ENCODE measurements at places on chromosomes 6 and 20.
A peak's percentile ranks its signal among the peaks of the same experiment; 100 is the strongest.

DNA sequence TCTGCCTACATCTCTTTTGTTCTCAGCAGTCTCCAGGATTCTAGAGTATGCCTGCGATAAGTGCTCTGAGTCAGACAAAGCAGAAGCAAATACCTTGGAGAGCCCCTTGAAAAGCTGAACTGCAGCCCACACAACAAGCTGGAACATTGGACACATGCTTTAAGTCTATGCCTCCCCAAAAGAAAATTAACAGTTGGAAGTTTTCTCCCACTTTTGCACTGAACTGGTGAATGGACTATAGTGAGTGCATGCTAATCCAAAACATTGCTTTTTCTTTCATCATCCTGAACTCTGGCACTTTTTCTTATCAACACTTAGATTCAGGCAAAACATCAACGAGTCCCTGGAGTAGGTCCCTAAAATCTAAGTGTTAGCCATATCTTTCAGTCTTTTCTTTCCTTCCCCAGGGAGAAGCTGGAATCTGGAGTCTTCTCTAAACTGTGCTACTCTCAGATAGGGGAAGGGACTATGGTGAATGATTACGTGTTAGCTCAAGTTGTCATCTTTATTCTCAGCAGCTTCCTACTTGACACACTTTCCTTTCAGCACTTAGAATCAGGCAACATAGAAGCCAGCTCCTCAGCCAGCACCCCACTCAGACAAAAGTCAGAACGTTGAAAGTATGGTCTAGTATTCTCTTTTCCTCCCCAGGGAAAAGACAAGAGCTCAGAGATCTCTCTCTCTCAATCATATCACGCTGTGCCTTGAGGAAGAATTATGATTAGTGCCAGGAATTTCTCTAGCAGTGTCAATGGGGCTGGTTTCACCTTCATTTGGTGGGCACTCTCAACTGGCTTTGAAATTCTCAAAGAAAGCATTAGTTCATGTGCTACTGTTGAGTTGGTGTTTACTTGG, 811.0 kb upstream of the GJE1 start:
- DNase-seq: peak; percentile 29

GRCh38 chr6:166532302-166532701, 54.2 kb downstream of the RAMACL start:
- DNase-seq: no peak

DNA sequence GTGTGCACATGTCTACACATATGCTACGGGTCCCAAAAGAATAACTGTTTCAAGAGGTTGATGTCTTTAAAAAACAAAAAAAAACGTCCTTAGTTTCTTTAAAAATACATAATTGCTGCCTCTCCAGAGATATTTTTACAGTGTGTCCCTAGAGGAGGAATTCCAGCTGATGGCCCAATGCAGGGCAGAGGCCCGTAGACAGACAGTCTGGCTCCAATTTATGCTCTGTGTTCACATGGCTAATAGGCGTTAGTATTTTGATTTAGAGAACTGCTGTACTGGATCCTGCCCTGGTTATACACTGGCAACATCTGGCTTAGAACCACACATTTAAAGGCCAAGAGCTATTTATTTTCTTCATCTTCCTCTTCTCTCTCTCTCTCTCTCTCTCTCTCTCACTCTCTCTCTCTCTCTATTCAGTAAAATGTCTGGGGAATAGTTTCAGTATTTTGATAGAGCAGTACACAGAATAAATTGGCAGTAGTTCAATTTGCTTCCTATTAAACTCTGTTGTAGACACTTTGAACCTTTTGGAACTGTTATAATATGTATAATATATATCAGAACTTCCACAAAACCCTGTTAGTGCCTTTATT, 260.6 kb downstream of the EYA4 start:
- no peak for DNase-seq

DNA sequence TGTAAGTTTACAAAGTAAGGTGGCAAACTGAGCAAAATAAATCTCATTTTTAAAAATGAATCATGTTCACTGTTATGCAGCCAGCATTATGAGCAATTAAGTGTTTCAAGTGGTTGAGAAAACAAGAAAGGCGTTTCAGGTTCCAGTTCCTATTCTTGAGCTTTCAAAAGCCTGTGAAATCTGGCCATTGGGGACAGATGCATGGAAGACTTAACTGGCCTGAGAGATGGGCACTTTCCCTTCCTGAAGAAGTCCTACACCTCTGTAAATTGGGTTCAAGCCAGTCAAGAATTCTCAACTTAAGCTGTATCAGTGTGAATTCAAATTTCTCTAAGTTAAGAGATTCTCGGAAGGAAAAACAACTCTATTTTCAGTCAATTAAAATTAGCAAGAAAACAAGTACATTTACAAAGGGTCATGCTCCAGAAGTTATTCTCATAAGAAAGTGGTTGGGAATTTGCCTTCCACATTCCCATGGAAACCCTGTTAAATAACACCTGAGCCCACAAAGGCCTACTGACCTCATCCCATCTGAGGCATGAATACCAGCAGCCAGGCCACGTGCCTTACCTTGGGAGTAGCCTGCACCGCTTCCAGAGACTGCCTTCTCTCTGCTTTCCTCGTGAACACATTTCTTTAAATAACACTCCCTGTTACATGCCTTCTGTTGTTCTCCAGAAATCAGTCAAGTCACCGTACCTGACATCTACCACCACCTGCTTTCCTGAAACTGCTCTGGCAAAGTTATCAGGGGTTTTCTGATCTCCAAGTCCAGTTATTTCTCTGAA, 19.4 kb downstream of the MAP3K5 start:
- DNase-seq: peak; percentile 48

DNA sequence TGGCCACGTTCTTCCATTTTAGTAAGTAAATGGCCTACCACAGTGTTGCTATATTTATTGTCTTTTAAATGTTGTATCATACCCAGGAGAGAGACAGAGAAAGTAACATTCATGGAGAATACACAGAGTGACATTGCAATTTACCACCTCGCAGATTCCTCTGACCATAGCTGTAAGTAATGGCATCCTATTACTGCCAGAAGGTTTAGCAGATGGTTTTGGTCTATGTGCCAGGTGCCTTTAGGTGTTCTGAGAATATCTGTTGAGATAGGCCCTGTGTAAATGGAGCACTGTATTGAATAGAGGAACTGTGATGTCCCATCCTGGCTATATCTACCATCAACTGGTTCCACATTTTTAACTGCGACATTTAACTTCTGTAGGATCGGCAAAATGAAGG, 559.6 kb downstream of the KIF16B start:
- DNase-seq: no peak

GRCh38 chr6:144673807-144674206, 388.7 kb downstream of the UTRN start:
- DNase-seq: peak; percentile 11

- DNase-seq: peak; percentile 84
Measured at GRCh38 chr6:31559958-31560696, 12.0 kb upstream of the LTA start.

DNA sequence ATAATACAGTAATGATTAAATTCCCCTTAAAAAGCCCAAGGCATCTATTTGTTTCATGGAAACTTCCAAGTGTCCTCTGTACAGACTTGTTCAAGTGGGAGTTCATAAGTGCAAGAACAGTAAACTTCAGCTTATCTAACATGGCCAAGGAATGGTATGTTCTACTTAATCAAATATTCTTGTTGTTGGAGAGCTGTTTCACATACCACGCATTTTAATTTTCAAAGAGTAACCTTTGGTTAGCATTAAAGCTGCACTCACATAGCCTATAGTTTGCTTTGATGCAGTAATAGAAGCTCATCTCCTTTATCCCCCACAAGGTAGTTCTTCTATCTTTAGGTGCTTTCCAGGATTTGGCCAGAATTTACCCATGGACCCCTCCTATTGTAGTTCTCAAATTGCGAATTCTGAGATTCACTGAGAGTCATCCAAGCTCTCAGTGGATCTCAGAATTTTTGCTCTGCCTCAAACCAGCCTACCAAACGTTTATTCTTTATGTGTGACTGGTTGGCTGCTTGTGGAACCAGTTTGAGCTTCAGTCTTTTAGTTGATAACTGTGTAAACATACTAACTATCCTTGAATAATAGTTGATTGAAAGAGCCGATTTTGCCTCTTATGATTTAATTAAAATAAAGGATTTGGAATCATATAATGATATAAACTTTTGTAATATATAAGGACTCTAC, 668.0 kb upstream of the FLRT3 start:
- DNase-seq: peak; percentile 90

DNA sequence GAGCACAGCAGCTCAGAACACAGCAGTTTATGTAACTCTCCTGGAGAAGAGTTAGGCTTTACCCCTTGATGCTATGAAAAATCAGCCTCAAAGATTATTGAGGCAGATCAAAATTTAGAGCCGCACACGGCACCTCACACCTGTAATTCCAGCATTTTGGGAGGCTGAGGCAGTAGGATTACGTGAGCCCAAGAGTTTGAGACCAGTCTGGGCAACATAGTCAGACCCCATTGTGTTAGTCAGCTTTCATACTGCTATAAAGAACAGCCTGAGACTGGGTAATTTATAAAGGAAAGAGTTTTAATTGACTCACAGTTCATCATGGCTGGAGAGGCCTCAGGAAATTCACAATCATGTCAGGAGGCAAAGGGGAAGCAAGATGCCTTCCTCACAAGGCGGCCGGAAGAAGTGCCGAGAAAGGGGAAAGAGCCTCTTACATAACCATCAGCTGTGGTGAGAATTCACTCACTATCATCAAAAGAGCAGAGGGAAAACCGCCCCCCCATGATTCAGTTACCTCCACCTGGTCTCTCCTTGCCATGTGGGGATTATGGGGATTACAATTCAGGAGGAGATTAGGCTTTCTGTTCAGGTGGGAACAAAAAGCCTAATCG, 87.7 kb downstream of the SGK1 start:
- no peak for DNase-seq

GRCh38 chr20:40749985-40750506, 61.0 kb upstream of the MAFB start:
- no peak for DNase-seq

- no peak for DNase-seq
Measured at GRCh38 chr6:150765067-150765764, 100.3 kb upstream of the MTHFD1L start.

- peak; percentile 65 for DNase-seq
Measured at GRCh38 chr6:81476881-81477280, 275.6 kb downstream of the TENT5A start.

DNA sequence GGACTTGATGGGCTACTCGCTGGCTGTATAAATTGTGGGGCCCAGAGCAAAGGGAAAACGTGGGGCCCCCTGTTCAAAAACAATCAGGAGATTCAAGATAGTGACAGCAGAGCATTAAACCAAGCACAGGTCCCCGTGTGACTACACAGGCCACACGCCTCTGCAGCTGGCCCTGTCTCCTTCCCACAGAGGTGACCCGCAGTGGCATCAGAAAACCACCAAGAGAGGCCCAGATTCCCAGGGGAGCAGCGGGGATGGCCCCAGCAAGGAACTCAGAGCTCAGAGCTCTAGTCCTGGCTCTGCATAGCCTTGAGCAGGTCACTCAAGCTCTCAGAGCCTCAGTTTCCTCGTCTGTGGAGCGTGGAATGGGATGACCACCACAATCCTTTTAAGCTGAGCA, 57.6 kb downstream of the CPNE5 start:
- no peak for DNase-seq

- DNase-seq: no peak
Measured at GRCh38 chr6:39211183-39211582, 18.1 kb downstream of the KCNK5 start.

DNA sequence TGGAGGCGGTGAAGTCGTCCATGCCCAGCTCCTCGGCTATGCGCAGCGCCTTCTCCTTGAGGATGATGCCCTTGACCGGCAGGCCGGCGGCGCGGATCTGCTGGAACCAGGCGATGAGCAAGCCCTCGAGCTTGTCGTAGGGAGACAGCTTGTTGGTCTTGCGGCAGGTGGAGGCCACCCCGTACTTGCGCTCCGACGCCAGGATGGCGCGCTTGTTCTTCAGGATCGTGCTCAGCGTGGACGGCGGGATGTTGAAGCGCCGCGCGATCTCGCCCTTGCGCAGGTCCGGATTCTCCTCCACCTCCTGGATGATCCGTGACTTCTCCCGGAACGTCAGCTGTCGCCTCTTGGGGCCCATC, 435 bp downstream of the CENPB start:
- DNase-seq: peak; percentile 63

DNA sequence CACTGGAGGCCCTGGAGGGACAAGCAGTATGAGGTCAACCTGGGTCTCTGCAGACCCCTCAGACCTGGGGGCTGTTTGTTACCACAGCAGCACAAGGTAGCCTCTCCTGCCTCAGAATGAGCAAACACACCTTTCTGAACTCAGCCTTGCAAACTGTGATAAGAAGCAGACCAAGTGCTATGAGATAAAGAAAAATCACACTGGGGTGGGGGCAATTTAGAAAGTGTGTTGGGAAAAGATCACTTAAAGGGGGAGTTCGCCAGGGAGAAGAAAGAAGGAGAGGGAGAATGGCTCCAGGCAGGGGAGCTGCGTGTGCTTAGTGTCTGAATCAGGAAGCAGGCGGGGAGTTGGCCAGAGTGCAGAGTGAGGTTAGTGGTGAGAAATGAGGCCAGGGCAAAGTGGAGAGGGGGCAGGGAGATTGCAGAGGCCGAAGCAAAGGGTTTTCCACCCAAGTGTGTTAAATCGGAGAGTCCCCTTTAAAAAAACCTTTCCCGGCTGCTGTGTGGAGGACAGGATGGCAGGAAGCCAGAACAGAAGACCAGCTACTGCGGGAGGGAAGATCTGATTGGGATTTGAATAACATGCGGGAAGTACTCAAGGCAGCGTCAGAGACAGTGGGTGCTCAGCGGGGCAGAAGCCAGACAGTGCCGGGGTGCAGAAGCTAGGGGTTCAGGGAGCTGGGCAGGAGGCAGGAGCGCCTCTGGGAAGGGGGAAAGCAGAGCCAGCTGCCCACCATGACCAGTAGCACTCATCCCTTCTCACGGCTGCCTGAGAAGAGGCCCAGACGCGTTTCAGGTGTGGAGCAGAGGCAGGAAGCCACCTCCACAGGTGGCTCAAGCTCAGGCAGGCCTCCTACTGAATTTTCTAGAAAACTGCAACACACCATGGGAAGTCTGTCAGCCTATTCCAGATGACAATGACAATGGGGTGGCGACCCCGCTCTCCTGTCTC, 9.0 kb downstream of the ADA start:
- peak; percentile 96 for DNase-seq

DNA sequence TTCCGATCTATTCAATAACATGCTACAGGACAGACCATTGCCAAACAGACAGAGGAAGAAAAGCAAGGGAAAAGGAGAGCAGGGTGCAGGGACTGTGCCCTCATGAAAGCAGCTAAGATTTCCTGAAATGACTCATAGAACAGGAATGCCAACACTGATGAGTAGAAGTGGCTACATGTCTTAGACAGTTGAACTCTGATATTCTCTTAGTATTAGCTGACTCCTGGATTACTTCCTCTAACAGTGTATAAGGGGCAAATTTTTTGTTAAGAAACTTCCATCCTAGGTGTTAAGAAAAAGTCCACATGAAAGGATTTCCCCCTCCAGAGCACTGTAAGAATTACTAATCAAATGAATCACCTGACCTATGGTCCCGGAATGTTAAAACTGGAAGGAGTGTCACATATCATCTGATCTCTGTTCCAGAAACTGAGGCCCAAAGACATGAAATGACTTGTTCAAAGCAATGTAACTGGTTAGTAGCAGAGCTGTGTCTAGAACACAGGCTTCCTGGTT, 224.9 kb downstream of the IBTK start:
- peak; percentile 84 for DNase-seq

GRCh38 chr20:34578521-34578920, 20.0 kb downstream of the MAP1LC3A start:
- DNase-seq: peak; percentile 42

GRCh38 chr6:8579372-8579771, 144.0 kb upstream of the SLC35B3 start:
- no peak for DNase-seq

- DNase-seq: peak; percentile 31
Measured at GRCh38 chr6:108115598-108116058, 41.1 kb upstream of the OSTM1 start.

Data from amniotic epithelial cell (primary cell).